Effector memory CD4-positive, alpha-beta T cell (primary cell): ENCODE measurements at places on chromosomes 3 and 15.
A peak's percentile ranks its signal among the peaks of the same experiment; 100 is the strongest.

GRCh38 chr15:67715170-67715569 lies 110.1 kb upstream of the SKOR1 start:
- H3K27me3 ChIP-seq, result no peaks in the 10 kb centered on the region
- no peaks in the 10 kb centered on the region for H3K4me1 ChIP-seq
- H3K27ac ChIP-seq, result no peak overlapping the region
- H3K4me3 ChIP-seq, result no peak overlapping the region
- DNase-seq, result no peak

DNA sequence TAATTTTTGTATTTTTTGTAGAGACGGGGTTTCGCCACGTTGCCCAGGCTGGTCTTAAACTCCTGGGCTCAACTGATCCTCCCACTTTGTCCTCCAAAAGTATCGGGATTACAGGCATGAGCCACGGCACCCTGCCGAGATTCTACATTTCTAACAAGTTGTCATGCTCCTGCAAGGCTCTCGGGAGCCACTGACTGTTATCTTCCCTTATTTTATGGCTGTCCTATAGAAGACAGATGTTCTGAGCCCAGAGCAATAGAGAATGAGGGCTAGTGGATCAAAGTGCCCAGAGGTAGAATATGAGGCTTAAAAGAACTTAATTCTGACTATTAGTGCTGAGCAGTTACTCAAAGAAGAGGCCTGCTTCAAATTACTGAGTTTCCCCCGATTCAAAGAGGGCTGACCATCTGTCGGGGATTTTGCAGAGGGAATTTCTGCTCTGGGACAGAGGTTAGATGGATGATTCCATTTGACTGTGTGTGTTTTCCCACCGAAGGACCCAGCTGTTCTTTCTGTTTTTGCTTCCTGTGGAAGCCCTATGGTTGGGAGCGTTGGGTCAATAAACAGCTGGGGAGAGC lies 39.5 kb downstream of the ITPR1 start:
- H3K4me1 ChIP-seq, result no peaks in the 10 kb centered on the region
- no peak for DNase-seq
- H3K27me3 ChIP-seq, result no peaks in the 10 kb centered on the region
- H3K4me3 ChIP-seq, result no peak overlapping the region
- H3K27ac ChIP-seq, result no peak overlapping the region

DNA sequence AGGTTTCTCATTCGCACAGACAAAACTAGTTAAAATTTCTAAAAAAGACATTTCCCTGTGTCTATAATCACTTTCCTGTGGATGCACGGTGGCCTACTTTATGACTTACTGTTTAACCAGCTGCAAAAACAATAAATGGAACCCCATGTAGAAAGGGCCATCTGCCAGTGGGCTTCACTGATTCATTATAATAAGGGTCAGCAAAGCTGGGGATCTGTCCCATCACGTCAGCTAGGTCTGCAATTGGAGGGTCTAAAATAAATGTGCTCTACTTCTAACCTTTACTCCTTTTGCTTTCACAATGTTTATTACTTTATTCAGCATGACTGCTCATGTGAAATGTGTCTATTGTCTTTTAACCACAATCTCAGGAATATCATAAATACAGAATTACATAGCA lies 43.1 kb upstream of the NMD3 start:
- H3K27ac ChIP-seq, result no peak overlapping the region
- H3K4me3 ChIP-seq, result no peak overlapping the region
- H3K36me3 ChIP-seq, result no peaks in the 10 kb centered on the region
- no peaks in the 10 kb centered on the region for H3K4me1 ChIP-seq
- no peaks in the 10 kb centered on the region for H3K27me3 ChIP-seq
- no peak for DNase-seq

DNA sequence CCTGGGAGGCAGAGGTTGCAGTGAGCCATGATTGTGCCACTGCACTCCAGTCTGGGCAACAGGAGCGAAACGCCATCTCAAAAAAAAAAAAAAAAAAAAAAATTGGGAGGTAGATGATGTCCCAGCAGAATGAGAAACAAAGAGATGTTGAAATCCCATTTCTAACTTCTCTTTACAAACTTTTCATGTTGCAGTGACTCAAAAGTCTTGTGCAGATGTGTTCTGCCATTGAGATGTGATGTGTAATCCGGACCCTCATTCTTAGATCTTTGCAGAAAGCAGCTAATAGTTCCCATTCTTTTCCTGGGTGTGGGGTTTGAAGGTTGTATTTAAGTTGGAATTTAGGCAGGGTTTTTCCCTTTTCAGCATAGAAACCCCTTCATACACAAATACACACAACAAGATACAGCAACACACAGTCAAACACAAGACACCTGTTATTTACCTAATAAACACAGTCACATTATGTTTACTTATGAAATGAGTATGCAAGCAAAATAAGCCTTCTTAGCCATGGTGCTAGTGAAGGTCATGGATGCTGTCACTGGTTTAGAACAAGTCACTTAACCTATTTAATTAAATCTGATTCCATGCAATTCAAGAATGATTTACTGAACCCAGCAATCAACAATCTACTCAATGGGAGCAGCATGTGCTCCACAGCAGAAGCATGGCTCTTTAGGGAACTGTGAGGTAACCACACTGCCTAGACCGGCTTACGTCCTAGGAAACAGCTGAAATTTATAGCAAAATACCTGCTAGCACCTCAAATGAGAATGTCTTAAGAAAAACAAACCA lies 14.9 kb downstream of the SIAH2 start:
- H3K4me3 ChIP-seq, result no peak overlapping the region
- H3K36me3 ChIP-seq, result no peaks in the 10 kb centered on the region
- no peak for DNase-seq

DNA sequence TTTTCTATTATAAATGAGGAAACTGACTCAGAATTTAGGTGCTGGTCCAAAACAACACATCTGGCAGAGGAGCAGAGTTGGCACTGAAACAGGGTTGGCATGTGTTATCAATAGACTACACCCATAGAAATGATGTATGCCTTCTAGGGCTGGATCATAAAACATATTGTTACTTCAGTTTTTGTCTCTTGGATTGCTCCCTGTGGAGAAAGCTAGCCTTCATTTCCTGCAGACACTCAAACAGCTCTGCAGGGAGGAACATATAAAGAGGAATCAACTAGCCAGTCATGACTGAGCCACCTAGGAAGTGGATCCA lies 507 bp upstream of the MRPL3 start:
- H3K4me3 ChIP-seq, result peak overlapping the region; percentile 78
- peaks cover 13% of the 10 kb centered on the region for H3K4me1 ChIP-seq

DNA sequence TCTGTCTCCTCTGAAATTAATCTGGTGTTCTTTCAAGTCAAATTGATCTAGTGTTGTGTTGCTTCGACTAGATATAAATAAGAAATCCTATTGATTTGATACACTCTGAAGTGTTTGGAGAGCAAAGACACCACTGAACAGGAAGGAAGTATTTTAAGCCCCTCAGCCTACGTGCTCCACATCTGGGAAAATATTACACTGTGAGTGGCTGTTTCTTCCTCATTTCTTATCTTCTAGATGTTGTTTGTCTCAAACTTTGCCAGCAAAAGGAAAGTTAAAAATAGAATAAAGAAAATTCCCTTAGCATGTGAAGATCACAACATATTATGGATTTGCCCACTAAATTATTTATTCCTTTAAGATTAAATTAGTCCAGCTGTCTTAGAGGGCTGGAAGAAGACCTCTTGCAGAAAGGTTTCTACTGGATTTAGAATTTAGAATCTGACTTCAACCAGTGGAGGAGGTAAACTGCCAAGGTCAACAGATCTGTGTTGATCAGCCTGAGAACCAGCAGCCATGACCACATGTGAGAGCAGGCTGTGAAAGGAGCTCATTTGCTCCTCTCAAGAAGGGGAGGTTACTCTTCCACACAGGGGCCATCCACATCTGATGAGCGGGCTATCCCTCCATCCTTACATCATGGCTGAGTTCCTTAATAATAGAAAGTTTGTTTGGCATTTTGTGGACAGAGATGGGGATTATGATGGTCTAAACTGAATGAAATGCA lies 46.3 kb upstream of the ACKR4 start:
- no peak for DNase-seq
- H3K36me3 ChIP-seq, result no peaks in the 10 kb centered on the region
- no peaks in the 10 kb centered on the region for H3K27me3 ChIP-seq
- H3K4me1 ChIP-seq, result no peaks in the 10 kb centered on the region

- no peak overlapping the region for H3K4me3 ChIP-seq
- no peak overlapping the region for H3K27ac ChIP-seq
- H3K36me3 ChIP-seq, result no peaks in the 10 kb centered on the region
- no peak for DNase-seq
These were observed 203.8 kb upstream of the ATP10A start for GRCh38 chr15:26066896-26067295.

- no peaks in the 10 kb centered on the region for H3K36me3 ChIP-seq
- no peak overlapping the region for H3K27ac ChIP-seq
- DNase-seq, result no peak
- no peaks in the 10 kb centered on the region for H3K4me1 ChIP-seq
- H3K27me3 ChIP-seq, result no peaks in the 10 kb centered on the region
- no peak overlapping the region for H3K4me3 ChIP-seq
These were observed 100.9 kb downstream of the CLSTN2 start for GRCh38 chr3:140035871-140036270.

GRCh38 chr3:184003187-184003967 lies 14.3 kb downstream of the ABCC5 start:
- no peak overlapping the region for H3K27ac ChIP-seq
- H3K36me3 ChIP-seq, result no peaks in the 10 kb centered on the region
- DNase-seq, result no peak
- H3K4me1 ChIP-seq, result no peaks in the 10 kb centered on the region
- no peak overlapping the region for H3K4me3 ChIP-seq

DNA sequence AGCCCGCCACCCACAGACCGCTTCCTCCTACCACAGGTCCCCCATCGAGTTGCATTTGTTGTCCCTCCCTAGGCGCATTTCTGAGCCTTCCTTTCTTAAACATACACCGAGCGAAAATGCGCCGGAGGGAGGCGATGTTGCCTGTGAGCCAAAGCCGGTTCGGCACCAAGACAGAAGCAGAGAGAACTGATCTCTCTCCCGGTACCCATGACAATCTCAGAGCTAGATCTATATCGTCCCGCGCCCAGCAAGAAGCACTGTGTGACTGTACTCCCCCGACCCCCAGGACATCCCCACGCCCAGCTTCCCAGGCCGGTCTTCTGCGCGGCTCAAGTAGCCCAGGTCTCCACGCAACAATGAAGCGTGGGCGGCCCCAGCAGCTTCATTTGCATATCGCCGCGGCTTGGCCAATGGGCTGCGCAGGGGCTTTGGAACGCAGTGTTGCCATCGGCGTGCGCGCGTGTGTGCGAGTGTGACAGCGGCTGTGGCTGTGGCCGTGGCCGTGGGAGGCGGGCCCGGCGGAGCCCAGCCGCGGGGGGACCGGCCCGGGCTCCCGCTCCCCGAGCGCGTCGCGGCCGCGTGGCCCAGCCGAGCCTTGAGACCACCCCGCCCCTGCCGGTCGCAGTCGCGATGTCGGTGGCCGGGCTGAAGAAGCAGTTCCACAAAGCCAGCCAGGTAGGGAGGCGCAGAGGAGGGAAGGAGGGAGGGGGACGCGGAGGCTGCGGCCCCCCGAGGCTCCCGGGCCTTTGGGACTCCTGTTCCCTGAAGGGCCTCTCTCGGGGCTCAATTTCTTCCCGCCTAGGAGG lies at the start of gene SH3GL3:
Gene SH3GL3, plus strand, starts transcription at position 438 of the 806 bp plus-strand sequence. Its CDS starts 193 bp downstream, at position 631.
- H3K4me3 ChIP-seq, result peak within 1 kb of the TSS; percentile 10
- no peaks in the 10 kb centered on the region for H3K27me3 ChIP-seq
- no peak for DNase-seq
- H3K27ac ChIP-seq, result no peak within 1 kb of the TSS

- H3K27ac ChIP-seq, result no peak overlapping the region
- H3K4me1 ChIP-seq, result no peaks in the 10 kb centered on the region
- no peaks in the 10 kb centered on the region for H3K36me3 ChIP-seq
- no peak for DNase-seq
These were observed 6.4 kb downstream of the TEX9 start for GRCh38 chr15:56371495-56372147.

- H3K27ac ChIP-seq, result no peak overlapping the region
- no peaks in the 10 kb centered on the region for H3K36me3 ChIP-seq
- H3K4me1 ChIP-seq, result no peaks in the 10 kb centered on the region
These were observed 27.5 kb upstream of the THRB start for GRCh38 chr3:24522146-24522579.

DNA sequence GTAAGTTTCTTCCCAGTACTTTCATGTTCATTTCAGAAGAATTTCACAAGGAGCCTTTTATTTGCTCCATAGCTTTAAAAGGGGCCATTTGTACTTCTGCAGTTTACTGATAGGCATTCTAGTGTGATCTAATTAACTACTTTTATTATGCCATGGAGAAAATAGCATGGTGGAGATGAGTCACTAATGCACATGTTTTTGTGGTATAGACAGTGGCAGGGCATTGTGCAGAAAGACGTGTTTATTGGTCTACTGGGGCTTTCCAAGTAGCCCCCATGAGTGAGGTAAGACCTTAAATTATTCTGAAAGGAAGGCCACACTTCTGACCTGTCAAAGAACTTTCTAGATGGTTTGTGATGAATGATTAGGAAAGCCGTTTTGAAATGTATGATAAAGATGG lies 810.0 kb upstream of the NR2F2 start:
- no peak overlapping the region for H3K4me3 ChIP-seq
- no peaks in the 10 kb centered on the region for H3K36me3 ChIP-seq
- no peak overlapping the region for H3K27ac ChIP-seq
- no peaks in the 10 kb centered on the region for H3K4me1 ChIP-seq

- H3K27ac ChIP-seq, result no peak overlapping the region
- no peak overlapping the region for H3K4me3 ChIP-seq
- no peaks in the 10 kb centered on the region for H3K4me1 ChIP-seq
- no peaks in the 10 kb centered on the region for H3K27me3 ChIP-seq
- DNase-seq, result no peak
These were observed 622.7 kb downstream of the RBMS3 start for GRCh38 chr3:29903600-29903999.

- no peaks in the 10 kb centered on the region for H3K4me1 ChIP-seq
- H3K36me3 ChIP-seq, result no peaks in the 10 kb centered on the region
- no peak overlapping the region for H3K27ac ChIP-seq
- H3K4me3 ChIP-seq, result no peak overlapping the region
These were observed 7.3 kb downstream of the TMEM212 start for GRCh38 chr3:171850320-171850959.

DNA sequence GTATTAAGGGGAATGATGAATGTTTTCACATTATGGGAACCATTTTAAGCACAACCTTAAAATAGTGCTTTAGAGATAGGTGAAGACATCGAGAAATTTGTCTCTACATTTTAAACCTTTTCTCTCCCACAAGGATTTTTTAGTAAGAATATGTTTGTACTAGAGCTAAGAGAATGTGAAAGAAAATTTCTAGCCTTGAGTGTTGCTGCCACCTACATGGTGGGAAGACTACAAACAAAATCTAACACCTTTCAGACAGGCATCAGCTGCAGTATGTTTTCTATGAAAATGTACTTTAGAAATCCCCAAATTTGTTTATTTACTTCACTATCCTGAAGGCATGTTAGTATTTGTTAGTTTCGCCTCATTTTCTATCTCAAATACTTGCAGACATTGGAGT lies 247.4 kb downstream of the WDR72 start:
- no peak for DNase-seq
- no peaks in the 10 kb centered on the region for H3K36me3 ChIP-seq
- no peaks in the 10 kb centered on the region for H3K27me3 ChIP-seq

- no peak overlapping the region for H3K27ac ChIP-seq
- H3K4me1 ChIP-seq, result no peaks in the 10 kb centered on the region
- no peak for DNase-seq
- H3K36me3 ChIP-seq, result no peaks in the 10 kb centered on the region
- no peaks in the 10 kb centered on the region for H3K27me3 ChIP-seq
These were observed 20.4 kb upstream of the CHST2 start for GRCh38 chr3:143099210-143099609.
